RWPE1 (cell line): ENCODE measurements at places on chromosomes 2 and 18.

GRCh38 chr2:233462202-233462785 is 104.3 kb downstream of the USP40 start:
- DNase-seq, result no peak

DNA sequence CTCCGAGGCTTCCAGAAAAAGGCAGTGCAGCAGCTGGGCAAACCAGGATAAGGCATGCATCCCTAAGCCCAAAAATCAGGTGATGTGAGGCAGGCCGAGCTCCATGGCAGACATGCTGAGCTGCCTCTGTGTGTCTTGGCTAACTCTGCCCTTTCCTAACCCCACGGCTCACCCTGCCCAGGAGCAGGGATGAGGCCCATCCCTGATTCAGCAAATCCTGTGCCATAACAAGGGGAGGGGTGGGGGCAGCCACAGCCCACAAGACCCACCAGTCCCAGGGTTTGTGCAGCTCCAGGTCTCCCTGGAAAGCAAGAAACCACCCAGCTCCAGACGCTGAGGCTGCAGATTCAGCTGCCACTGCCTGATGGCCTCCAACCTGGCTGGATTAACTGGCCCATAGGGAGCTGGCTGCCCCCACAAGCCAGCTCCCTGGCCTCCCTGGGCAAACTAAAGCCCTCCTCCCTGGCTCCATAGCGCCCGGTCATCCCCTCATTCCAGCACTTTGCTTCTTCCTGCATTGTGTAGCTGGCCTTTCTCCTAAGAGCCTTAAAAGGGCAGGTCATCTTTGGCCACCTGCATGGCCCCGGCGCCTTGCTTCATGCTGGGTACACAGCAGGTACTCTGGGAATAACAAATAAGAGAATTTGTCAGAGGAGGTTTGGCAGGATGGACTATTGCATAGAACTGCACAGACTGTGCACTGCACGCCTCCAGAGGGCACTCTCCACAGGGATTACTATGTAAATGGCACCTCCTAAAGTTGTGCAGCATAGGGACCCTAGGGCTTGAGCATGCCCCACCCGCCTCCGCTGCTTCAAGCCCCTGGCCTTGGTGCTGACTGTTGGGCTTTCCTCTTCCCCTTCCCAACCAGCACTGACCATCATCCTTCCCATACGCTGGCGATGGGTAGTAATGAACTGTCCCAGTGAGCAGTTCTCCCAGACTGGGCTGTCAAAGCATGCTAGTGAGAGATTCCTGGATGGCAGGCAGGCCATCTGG is 10.7 kb downstream of the STEAP3 start:
- DNase-seq, result no peak

GRCh38 chr18:10421859-10422258 is 32.6 kb upstream of the APCDD1 start:
- DNase-seq, result no peak

DNA sequence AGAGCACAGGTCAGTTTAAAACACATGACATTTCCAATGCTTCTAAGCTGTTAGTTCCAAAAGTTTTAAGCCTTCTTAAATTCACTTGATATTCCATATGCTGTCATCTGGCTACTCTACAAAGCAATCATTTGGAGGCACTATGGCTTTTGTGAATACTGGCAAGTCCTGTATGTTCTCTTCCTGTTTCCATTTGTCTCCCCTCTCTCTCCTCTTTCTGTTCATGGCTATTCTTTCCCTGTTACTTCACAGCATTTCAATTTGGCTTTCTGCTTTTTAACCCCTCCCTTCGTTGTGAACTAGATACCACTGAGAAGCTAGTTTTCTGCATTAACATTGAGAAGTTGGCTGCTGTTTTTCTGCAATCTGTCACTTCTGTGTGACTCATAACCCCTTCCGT is 1337.2 kb upstream of the CELF4 start:
- DNase-seq, result no peak

- no peak for DNase-seq
Measured at GRCh38 chr18:63152096-63152495, 167.5 kb downstream of the BCL2 start.

DNA sequence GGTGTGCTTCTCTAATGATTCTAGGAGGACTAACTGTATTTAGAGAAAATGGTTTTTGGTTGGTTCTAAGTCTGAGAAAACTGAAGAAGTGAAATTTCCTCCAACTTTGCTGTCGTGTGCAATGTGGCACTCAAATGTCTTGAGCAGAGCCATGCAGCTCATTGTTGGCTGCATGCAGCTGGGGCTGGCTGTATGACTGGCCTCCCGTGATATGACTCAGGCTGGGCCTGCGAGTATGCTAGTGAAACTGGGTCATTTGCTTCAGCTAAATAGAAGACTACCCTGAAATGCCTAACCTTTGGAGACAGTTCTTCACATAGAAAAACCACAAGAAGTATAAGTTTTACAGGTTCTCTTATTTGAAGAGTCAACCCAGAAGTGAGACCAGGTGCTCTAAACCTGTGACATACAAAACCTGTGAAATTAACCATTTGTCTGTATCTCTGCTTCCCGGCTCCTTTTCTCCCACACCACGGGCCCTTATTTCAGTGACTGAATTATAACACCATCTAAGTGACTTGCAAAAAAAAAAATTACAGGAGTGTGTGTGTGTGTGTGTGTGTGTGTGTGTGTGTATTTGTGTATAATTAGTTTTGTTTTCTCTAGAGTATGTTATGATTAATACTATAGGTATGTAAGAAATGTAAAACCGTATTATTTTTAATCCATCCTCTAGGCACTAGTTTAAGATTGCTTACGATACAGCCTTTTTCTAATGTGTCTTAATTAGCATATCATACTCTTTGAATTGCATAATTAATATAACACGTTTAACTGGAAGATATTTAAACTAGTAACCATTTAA is 15.9 kb downstream of the POLI start:
- peak; percentile 18 for DNase-seq

GRCh38 chr2:113980946-113981345 is 91.1 kb downstream of the ACTR3 start:
- DNase-seq, result no peak

GRCh38 chr2:149080971-149081370 is 42.5 kb downstream of the LYPD6B start:
- no peak for DNase-seq

GRCh38 chr18:710418-711300 is 1.8 kb downstream of the ENOSF1 start:
- DNase-seq, result no peak

DNA sequence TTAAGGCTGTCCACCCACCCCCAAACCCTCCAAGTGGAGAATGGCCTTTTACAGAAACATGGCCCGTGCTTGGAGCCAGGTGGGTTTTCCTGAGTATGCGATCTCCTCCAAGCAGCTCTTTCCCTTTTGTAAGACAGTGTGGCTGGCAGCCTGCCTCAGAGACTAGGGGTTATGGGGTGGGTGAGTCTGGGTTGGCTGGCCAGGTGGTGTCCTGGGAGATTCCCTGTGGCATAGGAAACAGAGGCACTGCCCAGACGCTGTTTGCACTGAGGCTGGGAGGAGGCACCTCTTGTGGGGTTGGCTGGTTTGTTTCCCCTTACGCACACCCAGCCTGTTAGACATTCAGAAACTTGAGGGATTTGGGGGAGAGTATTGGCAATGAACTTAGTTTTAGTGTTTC is 82.3 kb upstream of the MCFD2 start:
- DNase-seq, result no peak

GRCh38 chr2:196453613-196454047 is 185.9 kb upstream of the CCDC150 start:
- peak; percentile 45 for DNase-seq

DNA sequence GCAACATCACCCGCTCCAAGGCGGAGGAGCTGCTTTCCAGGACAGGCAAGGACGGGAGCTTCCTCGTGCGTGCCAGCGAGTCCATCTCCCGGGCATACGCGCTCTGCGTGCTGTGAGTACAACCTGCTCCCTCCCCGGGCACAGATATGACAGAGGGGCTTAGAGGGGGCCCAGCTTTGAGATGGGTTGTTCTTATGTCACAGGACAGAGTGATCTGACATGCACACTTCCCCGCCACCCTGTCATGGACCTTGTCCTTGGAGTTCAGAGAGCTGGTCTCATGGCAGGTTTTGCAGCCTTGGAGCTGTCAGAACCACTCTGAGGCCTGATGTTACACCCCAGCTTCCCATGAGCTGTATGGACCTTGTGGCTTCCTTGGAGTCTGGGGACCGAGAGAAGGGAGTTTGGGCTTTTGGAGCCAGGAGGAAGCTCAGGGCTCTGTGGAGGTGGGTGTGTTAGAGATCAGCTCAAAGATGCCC is 398 bp downstream of the INPP5D start:
- DNase-seq, result no peak

- DNase-seq, result no peak
Measured at GRCh38 chr2:176752295-176752694, 460.3 kb upstream of the HNRNPA3 start.

GRCh38 chr2:29070526-29070925 is 3.8 kb downstream of the PCARE start:
- DNase-seq, result no peak

GRCh38 chr2:232521098-232521497 is 910 bp downstream of the PRSS56 start:
- DNase-seq, result no peak

GRCh38 chr2:126656431-126657147 is 631 bp downstream of the GYPC start:
- DNase-seq, result no peak

DNA sequence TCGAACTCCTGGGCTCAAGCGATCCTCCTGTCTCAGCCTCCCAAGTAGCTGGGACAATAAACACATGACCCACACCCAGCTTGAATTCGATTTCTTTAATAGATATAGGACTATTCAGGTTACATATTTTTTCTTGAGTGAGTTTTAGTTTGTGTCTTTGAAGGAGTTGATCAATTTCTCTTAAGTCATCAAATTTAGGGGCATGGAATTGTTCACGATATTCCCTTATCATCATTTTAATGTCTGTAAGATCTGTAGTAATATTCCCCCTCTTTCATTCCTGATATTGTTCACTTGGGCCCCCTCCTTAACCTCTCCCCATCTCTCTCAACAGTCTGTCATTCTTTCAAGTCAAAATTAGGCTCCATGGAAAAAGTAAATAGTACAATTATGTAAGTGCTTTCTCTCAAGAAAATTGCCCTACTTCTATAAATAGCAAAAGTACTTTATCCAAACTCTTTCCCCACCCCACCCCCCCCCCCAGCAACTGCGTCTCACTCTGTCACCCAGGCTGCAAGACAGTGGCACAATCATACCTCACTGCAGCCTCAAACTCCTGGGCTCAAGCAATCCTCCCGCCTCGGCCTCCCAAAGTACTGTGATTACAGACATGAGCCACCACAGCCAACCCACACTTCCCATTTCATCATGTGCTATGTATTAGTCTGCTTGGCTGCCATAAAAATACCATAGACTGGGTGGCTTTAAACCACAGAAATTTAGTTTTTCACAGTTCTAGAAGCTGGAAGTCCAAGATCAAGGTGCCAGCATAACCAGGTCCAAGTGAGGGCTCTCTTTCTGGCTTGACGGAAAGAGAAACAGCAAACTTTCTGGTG is 20.1 kb downstream of the WDR33 start:
- DNase-seq, result no peak

- peak; percentile 21 for DNase-seq
Measured at GRCh38 chr18:79200546-79201268, 131.5 kb downstream of the ATP9B start.

DNA sequence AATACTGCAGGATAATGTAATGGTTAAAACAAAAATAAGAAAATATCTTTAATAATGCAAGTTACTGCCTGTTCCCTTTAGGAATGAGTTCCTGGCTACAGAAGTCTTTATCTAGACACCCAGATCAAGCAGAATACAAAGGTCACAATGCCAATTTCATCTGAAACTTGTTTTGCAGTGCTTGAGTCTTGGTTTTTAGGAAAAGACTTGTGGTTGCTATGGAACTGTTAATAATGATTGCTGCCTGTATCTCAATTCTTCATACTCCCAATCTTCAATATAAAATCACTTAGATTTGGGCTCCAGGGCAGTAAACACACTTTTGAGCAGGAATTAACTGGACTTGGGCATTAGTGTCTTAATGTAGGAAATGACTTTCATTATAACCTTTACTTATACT is 14.2 kb downstream of the CAVIN2 start:
- DNase-seq, result no peak

DNA sequence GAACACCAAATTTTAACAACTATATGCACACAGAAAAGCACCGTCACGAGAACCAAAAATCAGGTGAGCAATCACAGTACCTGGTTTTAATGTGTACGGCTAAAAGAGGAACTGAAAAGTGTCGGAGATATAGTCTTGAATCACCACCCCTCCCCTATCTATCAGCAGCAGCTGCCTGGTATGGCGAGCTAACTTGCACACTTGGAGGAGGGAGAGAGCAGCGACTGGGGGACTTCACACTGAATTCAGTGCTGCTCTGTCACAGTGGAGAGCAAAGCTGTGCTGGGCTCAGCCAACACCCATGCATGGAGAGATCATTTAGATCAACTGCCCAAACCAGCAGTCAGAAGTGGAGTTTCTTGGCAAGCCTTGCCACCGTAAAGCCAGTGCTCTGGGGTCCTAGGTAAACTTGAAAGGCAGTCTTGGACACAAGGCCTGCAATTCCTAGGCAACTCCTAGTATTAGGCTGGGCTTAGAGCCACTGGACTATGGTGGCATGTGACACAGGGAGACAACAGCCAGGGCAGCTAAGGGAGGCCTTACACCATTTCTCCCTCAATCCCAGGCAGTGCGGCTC is 89.2 kb upstream of the CD226 start:
- no peak for DNase-seq

- no peak for DNase-seq
Measured at GRCh38 chr2:146623771-146624170, 1221.1 kb upstream of the ACVR2A start.

GRCh38 chr2:6418291-6418690 is 447.4 kb downstream of the CMPK2 start:
- no peak for DNase-seq

- no peak for DNase-seq
Measured at GRCh38 chr2:218319813-218320365, 27.6 kb upstream of the TMBIM1 start.

GRCh38 chr2:227612546-227613271 is 1.9 kb downstream of the SCYGR3 start:
- DNase-seq, result no peak

DNA sequence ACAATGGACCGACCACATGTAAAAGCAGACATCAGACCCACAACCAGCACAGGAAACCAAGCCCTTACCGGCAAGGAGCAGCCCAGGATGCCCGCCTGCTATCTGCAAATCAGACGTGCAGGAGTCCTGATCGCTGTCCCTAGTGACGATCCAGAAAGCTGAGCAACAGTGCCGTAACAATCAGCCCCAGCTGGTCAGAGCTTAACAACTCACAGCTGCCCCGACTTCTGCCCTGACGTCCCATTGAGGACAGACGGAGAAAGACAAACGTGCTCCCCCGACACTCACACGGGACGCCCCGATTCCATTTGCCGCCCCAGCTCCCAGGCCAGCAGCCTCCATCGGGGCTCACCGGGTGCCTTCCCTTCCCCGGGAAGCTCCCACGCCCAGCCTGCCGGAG is 39.8 kb upstream of the PXDN start:
- no peak for DNase-seq
